ENCODE measurements at places on chromosomes 3 and 15.

DNA sequence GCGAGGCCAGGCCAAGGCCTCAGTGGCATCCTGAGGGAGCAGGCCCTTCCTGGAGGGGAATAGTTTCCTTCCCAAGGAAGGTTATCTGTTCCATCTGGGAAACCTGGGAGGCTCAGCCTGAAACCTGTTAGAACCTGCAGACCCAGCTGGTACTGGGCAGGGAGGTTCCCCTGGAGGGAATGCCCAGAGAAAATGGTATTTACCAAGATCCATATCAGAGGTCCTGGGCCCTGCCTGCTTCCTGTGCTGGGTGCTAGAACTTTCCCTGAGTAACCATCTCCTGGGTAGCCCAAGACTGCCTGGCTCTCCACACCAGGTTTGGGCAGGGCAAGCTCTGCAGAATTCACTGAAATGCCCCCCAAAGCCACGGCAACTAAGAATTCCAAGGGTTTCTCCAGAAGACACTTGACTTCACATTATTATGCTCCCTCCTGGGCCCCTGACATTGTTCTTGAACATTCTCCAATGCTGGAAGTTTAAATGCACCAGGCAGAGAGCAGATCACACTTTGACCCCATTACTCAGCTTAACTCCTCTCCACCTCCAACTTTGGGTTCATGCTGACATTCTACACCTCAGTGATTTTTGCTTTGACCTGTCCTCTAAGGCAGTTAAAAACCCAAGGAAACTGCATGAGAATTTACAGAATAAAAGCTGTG lies 2.0 kb downstream of the CA12 start:
- peaks cover 18% of the 10 kb centered on the region for H3K27me3 ChIP-seq
- H3K4me1 ChIP-seq = peaks cover 89% of the 10 kb centered on the region
- H3K36me3 ChIP-seq = no peaks in the 10 kb centered on the region
- no peak for DNase-seq

DNA sequence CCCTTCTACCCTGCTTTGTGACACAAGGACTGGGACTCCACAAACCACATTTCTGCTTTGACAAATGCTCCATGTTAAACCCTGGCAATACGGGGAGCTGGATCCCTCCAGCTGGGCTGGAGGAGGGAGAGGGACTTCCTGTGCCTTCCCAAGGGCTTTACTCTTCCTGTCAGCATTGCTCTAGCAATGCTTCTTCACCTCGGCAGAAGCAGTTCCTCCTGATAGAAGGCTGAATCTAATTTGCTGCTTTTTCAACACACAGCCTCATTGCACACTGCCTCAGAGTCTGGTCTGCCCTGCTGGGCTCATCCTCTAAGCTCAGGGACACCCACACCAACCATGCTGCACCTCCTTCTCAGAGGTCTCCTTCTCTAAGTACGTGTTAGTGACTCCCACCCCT lies 142.8 kb upstream of the SMAD3 start:
- H3K36me3 ChIP-seq = no peaks in the 10 kb centered on the region
- H3K4me1 ChIP-seq = peaks cover 15% of the 10 kb centered on the region
- H3K27me3 ChIP-seq = no peaks in the 10 kb centered on the region

DNA sequence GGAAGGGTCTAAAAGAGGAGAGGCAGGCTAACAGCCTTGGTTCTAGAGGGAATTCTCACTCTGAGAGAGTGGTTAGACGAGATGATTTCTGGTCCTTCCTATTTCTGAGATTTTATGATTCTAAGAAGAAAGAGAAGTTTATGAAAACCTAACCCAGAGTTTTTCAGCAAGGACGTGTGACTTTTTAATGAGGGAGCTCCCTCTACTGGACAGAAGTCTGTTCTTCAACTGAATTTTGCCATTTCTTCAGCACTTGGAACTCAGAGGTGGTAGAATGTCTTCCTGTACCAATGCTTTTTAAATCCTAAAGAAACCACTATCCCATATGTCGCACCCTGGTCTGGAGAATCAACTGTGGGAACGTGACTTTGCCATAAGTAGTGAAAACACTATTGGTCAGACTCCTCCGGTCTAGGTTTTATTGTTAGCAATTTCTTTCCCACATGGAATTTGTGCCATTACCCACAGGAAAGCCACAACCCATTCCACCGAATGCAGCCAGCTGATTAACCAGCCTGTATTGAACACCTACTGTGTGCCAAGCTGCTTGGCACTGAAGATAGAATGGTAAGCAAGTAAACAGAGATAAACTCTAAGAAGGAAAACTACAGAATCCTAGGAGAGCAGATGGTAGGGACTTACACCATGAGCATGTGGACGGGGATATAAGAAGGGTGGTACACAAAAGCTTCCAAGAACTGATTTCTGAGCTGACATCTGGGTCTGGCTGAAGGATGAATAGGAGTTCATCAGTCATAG lies 199.5 kb upstream of the LMCD1 start:
- no peaks in the 10 kb centered on the region for H3K36me3 ChIP-seq
- H3K4me1 ChIP-seq = no peaks in the 10 kb centered on the region
- no peaks in the 10 kb centered on the region for H3K27me3 ChIP-seq
- H3K27ac ChIP-seq = no peak overlapping the region
- no peak for DNase-seq
- H3K4me3 ChIP-seq = no peak overlapping the region

DNA sequence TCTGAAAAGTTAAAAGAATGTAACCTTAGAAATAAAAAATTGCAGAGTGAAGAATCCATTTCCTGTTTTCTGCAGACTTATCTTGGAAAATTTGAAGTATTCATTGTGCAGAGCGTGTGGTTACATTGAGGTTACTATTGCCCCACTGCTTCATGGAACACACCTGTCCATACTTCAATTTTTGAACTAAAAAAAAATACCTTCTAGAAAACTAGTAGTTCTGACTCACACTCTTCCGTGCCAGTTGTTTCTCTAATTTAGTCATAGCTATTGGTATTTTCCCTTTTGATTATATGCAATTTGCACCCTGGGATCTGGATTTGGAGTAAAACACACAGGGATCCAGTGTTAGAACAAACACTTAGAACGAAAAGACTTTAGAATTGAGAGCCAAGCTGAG lies 111.8 kb upstream of the LYSMD4 start:
- H3K4me3 ChIP-seq = no peak overlapping the region
- H3K36me3 ChIP-seq = no peaks in the 10 kb centered on the region
- no peak for DNase-seq
- no peaks in the 10 kb centered on the region for H3K27me3 ChIP-seq

DNA sequence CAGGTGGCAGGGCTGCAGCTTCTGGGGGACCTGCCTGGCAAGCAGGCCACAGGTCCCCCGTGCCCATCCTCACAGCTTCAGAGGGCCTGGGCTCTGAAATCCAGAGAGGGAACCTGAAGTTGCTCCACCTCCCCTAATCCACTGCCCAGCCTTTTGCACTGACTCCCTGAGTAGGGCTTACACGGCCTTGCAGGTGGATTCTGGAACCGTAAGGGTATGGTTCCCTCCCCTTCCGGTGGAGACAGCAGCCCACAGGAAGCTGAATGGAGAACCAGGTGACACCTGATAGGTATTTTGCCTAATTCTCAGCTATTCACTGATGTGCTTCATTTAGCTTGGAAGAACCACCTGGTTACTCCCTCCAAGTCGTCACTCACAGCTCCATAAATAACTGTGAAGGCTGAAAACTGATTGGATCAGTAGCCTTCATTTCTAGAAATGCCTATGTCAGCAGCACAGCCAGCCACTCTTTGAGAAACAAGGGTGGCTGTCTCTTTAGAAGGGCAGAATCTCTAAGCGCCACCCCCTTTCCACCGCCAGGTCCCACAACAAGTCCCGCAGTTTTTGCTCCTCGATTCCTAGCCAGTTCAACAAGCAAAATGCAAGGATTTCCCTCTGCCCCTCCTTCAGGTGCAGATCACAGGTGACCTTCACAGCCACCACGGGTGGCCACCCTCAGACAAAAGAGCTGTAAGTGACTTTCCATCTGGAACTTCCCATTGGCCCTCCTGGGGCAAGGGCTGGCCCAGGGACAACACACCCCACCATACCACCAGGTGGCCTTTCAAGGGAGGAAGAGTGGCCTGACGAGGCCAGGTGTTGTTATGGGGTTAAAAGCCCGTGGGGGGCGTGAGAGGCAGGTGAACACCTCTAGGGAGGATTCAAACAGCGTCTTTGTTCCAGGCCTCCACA lies 112.9 kb downstream of the SEC22A start:
- no peaks in the 10 kb centered on the region for H3K27me3 ChIP-seq
- H3K36me3 ChIP-seq = no peaks in the 10 kb centered on the region
- no peak overlapping the region for H3K27ac ChIP-seq
- no peak for DNase-seq

DNA sequence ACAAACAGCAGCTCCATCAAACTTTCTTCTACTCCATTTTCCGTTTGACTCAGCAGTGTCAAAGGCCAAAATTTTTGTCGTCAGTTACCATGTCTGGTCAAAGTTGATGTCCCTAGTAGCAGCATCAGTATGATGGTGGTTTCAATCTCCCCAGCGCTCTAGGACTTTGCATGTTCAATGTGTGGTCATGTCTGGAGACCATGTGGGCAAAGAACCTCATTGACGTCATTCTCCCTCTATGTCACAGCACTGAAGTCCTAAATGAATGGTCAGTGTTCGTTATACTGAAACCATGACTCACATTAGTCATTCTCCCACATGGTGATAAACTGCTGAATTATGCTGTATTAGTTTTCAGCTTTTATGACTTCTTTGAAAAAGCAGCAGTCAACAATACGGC lies 23.2 kb downstream of the SHC4 start:
- no peak overlapping the region for H3K27ac ChIP-seq
- no peaks in the 10 kb centered on the region for H3K4me1 ChIP-seq
- H3K36me3 ChIP-seq = no peaks in the 10 kb centered on the region
- no peak for DNase-seq
- no peaks in the 10 kb centered on the region for H3K27me3 ChIP-seq
- no peak overlapping the region for H3K4me3 ChIP-seq
